ENCODE measurements at places on chromosomes 4 and X.

GRCh38 chr4:7118013-7118832 lies 50.4 kb upstream of the GRPEL1 start:
- no peak for DNase-seq

DNA sequence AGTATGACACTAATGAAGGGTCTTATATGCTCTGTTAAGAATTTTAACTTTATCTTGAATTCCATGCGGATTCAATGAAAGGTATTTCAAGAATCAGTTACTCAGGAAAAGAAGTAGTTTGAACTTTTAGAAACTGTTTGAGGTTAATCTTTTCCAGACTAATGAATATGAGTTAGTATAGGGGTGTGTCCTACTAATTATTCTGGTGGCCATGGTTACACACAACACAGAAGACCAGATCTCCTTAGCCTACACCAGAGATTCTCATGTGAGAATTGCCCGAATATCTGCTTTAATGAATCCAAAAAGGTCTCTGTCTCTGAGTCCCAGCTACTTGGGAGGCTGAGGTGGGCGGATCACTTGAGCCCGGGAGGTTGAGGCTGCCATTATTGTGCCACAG lies 100.4 kb downstream of the MMRN1 start:
- DNase-seq = no peak

DNA sequence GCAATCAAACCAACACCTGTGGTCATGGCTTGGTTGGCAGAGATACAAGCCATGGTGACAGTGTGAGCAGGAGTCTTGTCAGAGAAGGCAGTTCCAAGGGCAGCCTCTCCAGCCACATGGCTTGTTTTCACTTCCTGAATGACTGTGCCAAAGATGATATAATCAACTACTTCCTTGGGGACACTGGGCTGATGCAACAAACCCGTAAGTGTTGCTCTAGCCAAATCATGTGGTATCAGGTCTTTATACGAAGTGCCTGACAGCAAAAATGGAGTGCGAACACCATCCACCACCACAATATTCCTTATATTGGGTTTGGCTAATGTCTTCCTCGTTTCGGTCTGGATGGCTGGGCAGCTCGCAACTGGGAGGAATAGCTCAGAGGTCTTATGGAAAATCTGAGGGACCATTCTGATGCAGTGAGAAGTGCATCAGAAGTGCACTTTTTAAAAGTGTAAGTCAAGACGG lies 922.0 kb downstream of the NLGN4X start:
- DNase-seq = no peak

DNA sequence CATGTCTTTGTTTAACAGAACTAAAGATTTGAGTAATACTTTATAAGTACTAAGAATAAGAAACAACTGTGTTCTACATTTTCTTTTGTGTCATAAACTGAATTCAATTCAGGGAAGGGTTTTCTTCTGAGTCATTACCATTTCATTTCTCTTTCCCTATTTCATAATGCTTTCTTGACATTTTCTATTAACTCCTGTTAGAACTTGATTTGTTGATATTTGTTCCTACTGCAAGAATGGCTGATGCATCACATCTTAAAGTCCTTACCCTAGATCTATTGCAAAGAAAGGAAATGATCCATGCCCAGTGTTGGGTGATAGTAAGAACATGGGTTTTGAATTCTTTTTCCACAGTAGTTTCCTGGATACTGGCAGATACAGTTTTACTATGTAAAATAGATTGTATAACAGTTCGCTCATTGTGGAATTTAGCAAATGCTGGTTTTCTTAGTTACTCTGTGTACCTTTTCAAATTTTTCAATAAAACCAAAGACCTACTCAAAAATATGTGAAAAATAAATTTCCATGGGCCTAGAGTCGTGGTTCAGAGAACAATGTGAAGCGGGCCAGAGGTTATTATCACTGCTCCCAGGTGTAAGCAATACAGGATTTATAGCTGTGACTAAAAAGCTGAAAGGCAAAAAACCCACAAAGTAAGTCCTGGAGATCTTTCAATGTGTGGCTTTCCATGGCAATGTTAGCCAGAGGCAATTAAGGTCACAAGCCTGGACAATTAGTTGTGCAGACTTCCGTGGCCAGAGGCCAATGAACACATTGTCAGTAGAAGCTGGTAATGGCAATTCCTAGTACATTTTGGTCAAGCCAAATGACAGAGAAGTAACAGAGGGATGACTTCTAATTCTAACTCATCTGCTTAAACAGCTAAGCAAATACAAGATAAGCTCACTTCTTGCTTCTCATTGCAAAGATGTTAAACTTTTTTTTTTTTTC lies 127.3 kb upstream of the FAT4 start:
- DNase-seq = no peak

- no peak for DNase-seq
Observed at GRCh38 chr4:605702-606425, 19.5 kb upstream of the PDE6B start.

DNA sequence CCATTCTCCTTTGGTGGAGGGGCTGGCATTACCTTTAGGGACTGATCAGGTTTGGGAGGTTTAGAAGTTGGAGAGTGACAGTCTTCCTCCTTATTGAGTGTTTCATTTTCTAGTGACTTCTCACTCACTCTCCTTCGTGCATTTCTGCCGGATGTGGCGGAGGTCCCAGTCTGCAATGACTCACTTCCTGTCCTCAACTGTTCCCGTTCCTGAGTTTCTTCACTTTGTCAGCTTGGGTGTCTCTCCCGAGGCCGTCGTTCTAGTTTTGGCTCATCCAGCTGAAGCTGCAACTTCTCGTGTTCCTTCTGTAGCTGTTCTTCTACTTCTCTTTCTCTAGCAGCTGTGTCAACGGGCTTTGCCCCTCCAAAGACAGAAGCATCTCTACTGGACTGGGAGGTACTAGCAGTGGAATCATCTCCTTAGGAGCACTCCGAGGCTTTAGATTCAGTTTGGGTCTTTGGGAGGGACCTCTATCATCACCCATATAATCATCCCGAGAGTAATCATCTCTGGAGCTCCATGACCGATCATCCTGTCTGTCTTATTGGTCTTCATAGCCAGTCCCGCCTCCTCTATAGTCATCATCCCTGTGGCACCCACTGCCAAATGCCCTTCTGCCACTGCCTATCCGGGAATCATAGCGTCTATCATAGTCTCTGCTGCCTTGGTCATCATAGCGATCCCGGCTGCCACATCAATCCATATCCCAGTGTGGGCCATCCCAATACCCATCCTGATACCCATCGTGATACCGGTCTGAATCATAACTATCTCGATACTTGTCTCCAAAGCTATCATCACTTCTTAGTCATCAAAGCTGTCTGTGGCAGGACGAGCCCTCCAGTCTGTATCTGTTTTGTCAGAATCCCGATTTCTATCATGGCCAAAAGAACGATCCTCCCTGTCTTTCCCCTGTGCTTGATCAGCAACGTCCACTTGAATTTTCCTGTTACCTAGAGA lies 35.3 kb upstream of the VSIG4 start:
- DNase-seq = no peak

DNA sequence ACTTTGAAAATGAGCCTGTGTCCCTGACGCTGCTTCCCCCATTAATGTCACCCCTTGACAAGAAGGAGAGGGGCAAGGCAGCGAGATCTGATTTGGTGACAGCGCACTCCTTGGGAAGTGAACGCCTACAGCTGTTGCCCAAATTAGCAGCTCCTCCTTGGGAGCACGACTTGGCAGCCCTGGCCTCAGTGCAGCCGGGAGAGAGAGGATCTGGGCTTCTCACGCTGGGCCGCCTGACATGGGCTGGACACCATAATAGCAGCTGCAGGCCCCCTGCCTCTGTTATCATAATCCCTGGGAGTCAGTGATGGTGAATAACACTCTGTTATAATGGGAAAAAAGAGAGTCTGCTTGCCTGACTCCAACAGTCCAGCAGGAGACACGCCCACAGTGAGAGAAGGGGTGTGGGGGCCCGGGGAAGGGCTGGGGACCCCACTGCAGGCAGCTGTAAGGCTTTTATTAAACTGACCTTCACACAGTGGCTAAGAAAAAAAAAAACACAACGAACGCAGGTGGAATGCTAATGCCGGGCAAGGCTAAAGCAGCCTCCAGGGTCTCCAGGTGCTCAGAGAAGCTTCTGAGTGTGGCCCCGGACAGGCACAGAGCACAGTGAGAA lies 73.3 kb downstream of the PSAPL1 start:
- DNase-seq = no peak

GRCh38 chr4:22680065-22680642 lies 12.6 kb upstream of the GBA3 start:
- no peak for DNase-seq

- no peak for DNase-seq
Observed at GRCh38 chr4:31984872-31985271, 1264.7 kb downstream of the PCDH7 start.

DNA sequence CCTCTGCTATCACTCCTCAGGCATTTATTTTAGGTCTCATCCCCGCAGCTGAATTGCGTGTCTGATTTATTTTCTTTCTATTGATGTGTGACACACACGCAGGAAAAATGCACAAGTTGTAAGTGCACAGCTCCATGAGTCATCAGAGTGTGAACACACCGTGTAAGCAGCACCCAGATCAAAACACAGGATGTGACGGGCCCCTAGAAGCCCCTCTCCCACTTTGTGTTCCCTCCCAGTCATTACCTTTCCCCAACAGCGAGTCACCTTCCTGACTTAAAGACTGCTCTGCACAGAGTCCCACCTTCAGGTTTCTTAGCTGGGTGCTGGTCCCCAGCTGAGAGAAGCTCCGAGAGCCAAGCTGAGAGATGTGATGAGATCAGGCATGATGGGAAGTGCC lies 436.7 kb downstream of the MID1IP1 start:
- DNase-seq = no peak

- DNase-seq = no peak
Observed at GRCh38 chrX:23578079-23578478, 89.2 kb upstream of the PRDX4 start.

DNA sequence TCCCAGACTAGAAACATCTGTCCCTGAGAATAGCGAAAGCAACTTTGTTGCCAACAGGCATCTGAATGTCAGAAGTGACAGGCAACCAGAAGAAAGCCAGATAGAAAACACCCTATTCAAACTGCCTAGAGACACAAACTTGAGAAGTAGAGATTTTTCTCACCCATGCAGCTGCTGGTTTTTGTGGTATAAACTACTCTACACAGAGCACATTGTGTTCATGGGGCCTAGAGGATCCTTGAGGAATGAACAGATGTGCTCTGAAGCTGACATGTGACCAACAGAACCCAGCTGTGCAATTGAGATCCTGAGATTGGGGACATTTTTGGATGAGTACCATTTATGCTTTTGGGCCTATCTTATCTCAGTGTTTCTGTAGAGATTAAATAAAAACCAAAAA lies 63.6 kb upstream of the NRK start:
- no peak for DNase-seq

DNA sequence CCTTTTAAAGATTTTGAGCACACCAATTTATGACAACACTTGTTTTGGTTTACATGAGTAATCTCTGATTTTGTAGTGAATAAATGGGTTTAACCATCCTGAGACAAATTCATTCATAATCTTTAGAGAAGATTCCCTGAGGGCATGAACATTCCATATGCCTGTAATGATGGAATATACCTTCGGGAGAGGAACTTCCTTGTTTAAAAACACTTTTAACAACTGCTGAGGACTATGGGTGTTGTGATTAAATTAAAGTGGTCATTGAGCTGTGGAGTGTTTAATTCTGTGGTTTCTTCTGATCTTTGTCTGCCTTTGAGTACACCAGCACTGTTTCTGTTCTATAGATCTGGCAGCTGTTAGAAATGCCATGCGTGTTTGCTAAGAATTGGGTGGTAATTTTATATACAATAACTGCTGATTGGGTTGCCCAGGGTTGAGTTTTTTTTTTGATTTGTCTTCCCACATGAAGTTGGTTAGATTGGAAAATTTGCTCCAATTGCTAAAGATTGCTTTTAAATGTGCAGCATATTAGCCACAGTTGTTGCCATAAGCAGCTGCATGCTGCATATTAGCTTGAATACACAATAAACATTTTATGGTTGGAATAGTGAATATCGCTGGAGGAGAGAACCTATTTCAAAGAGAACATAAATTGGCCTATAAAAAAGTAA lies 86.8 kb downstream of the DCLK2 start:
- no peak for DNase-seq

DNA sequence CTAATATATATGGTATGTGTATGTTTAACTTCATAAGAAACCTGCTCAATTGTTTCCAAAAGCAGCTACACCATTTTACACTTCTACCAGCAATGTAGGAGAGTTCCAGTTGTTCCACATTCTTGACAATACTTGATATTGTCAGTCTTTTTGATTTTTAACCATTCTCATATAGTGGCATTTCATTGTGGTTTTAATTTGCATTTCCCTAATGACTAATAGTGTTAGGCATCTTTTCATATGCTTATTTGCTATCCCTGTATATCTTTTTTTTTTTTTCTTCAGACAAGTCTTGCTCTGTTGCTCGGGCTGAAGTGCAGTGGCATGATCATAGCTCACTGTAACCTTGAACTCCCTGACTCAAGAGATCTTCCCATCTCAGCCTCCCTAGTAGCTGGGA lies 58.2 kb upstream of the TRIM2 start:
- DNase-seq = no peak

DNA sequence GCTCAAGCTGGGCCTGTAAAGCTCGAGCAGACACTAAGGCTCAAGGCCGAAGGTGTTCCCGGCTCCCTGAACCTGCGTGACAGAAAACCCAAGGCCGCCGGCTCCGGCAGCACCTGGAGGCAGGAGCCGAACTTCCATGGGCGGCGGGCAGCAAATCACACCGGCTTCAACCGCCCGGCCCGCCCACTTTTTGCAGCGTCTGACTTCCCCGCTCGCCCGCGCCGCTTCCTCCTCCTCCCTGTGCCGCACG lies 940 bp upstream of the NSD2 start:
- peak; percentile 57 for DNase-seq

DNA sequence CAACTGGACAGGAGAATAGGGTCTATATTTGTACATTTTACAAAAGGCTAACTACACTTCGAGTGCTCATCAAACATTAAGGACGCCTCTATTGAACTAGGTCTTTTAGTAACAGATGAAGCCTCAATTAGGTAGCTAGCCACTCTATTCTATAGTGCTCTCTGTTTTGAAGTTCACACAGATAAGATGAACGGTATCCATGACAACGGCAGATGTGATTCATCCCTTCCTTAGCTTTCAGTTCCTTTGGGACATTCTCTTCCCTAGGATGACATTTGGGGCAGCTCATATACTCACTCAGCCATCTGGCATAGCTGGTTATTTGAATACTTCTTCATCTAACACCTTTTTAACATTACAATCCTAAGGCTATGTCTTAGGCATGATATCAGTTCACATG lies 62.4 kb upstream of the WDFY3 start:
- DNase-seq = no peak

- DNase-seq = peak; percentile 31
Observed at GRCh38 chrX:9708923-9709553, 56.6 kb downstream of the GPR143 start.

- DNase-seq = no peak
Observed at GRCh38 chrX:151789179-151789800, 54.7 kb downstream of the CNGA2 start.
